ENCODE measurements at places on chromosomes 6 and 20. TPM values are rescaled to one million over a fixed set of nuclear protein-coding genes. Genes with fewer than 3 reads are reported as not detected.

GRCh38 chr6:163827143-163827542 is 412.6 kb downstream of the QKI start:
- no peak overlapping the region for H3K4me3 ChIP-seq
- no peaks in the 10 kb centered on the region for H3K36me3 ChIP-seq
- no peaks in the 10 kb centered on the region for H3K4me1 ChIP-seq
- DNase-seq = no peak
- H3K27ac ChIP-seq = no peak overlapping the region

DNA sequence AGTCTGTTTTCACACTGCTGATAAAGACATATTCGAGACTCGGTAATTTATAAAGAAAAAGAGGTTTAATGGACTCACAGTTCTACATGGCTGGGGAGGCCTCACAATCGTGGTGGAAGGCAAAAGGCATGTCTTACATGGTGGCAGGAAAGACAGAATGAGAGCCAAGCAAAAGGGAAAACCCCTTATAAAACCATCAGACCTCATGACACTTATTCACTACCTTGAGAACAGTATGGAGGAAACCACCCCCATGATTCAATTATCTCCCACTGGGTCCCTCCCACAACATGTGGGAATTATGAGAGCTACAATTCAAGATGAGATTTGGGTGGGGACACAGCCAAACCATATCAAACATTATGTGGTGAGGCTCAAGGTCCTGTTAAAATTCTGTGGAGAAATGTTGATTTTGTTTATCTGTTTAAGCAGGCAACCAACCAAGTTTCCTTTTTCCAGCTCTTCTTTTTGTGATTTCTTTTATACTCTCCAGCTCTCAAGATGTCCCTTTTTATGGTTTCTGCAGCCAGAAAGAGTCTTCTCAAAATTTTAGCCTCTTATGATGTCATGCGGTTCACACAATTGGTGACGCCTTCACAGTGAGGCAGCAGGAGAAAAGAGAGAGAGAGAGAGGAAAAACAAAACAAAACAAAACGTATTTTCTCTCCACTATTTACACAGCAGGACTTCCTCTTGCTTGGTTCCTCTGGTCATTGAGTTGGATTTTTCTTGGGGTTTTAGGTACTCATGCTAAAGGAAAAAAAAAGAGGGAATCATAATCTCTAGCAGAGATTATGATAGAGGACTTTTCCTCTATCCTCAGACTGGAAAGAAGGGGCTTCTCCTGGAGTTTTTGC is 18.0 kb downstream of the AIG1 start:
- no peak for DNase-seq
- no peaks in the 10 kb centered on the region for H3K27me3 ChIP-seq
- no peak overlapping the region for H3K4me3 ChIP-seq
- H3K4me1 ChIP-seq = no peaks in the 10 kb centered on the region

DNA sequence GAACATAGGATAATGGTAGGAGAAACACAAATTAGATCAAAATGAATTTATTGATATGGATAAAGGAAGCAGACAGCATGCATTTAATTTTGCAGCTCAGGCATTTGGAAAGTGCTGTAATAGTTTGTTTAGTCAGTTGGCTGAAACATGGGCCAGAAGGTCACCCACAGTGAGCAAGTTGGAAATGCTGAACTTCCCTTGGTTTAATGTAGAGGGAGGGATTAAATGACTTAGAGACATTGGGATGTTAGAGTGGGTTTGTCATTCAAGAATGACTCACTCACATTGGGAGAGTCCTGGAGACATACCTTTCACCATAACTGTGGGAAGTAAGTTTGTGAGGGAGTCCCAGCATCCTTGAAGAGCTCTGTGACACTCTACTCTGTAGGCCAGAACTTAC is 231.5 kb upstream of the PLCB4 start:
- no peaks in the 10 kb centered on the region for H3K36me3 ChIP-seq
- peak; percentile 90 for DNase-seq
- H3K27me3 ChIP-seq = no peaks in the 10 kb centered on the region
- H3K4me3 ChIP-seq = no peak overlapping the region

The IP6K3 gene
- 4.6 TPM for total RNA-seq

DNA sequence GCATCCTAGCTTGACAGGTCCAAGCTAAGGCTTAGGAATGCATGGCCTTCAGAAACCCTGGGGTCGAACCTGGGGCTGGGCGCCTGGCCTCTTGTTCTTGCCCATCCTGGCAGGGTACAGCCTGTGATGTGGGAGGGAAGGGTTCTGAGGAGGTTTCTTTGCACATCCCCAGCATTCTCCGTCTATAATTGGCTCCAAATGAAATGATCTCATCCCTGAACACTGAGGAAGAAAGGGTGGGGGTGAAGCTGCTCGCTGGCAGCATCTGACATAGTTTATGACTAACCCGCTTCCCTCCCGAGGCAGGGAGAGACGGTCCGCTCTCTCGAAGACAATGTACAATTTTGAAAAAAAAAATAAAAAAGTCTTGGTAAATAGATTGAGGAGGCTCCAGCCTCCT is 67.1 kb upstream of the ZNFX1 start:
- no peaks in the 10 kb centered on the region for H3K36me3 ChIP-seq
- peaks cover 27% of the 10 kb centered on the region for H3K4me1 ChIP-seq
- DNase-seq = peak; percentile 95
- peak overlapping the region; percentile 93 for H3K27ac ChIP-seq
- H3K4me3 ChIP-seq = peak overlapping the region; percentile 38

- H3K27ac ChIP-seq = no peak overlapping the region
- no peaks in the 10 kb centered on the region for H3K27me3 ChIP-seq
- no peaks in the 10 kb centered on the region for H3K4me1 ChIP-seq
- peak; percentile 19 for DNase-seq
These were observed 58.7 kb downstream of the VAPB start for GRCh38 chr20:58447511-58448391.

GRCh38 chr6:33314515-33314942 is 651 bp upstream of the TAPBP start:
- no peaks in the 10 kb centered on the region for H3K27me3 ChIP-seq
- H3K36me3 ChIP-seq = peaks cover 12% of the 10 kb centered on the region
- peak; percentile 60 for DNase-seq
- H3K4me1 ChIP-seq = peaks cover 42% of the 10 kb centered on the region
- peak overlapping the region; percentile 82 for H3K27ac ChIP-seq

The SRF gene
- total RNA-seq = 53.5 TPM

The TMEM74B gene
- total RNA-seq = 2.1 TPM

- no peak overlapping the region for H3K4me3 ChIP-seq
- no peaks in the 10 kb centered on the region for H3K36me3 ChIP-seq
- no peaks in the 10 kb centered on the region for H3K27me3 ChIP-seq
- DNase-seq = no peak
- H3K4me1 ChIP-seq = peaks cover 5% of the 10 kb centered on the region
These were observed 451.8 kb downstream of the COL12A1 start for GRCh38 chr6:74753883-74754600.

DNA sequence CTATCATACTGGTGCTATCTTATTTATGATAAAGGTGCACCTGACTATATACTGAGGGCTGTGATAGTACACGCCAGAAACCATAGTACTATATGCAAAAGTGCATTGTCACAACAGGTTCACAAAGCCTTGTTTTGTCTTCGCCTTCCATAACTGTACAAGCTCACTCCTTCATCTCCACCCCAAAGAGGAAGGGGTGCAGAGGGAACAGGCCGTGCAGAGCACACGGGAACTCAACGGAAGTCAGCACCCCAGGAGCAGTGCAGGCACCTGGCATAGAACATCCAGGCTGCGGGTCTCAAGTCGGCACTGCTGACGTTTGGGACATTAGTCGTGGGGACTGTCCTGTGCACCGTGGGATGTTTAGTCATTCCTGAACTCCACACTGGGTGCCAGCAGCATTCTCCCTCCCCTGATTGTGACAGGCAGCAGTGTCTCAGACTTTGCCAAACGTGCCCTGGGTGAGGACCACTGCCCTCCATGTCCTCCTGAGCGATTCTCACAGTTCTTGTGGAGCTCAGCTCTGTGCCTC is 99.7 kb downstream of the PXDC1 start:
- no peak overlapping the region for H3K27ac ChIP-seq
- no peak for DNase-seq
- no peaks in the 10 kb centered on the region for H3K36me3 ChIP-seq
- H3K4me3 ChIP-seq = no peak overlapping the region

- no peak for DNase-seq
- H3K36me3 ChIP-seq = no peaks in the 10 kb centered on the region
- H3K4me3 ChIP-seq = no peak overlapping the region
- H3K27me3 ChIP-seq = peaks cover 10% of the 10 kb centered on the region
- no peaks in the 10 kb centered on the region for H3K4me1 ChIP-seq
- H3K27ac ChIP-seq = no peak overlapping the region
These were observed 121.5 kb downstream of the EYA2 start for GRCh38 chr20:47016068-47016664.

The EYS gene
- 0.07 TPM for total RNA-seq

DNA sequence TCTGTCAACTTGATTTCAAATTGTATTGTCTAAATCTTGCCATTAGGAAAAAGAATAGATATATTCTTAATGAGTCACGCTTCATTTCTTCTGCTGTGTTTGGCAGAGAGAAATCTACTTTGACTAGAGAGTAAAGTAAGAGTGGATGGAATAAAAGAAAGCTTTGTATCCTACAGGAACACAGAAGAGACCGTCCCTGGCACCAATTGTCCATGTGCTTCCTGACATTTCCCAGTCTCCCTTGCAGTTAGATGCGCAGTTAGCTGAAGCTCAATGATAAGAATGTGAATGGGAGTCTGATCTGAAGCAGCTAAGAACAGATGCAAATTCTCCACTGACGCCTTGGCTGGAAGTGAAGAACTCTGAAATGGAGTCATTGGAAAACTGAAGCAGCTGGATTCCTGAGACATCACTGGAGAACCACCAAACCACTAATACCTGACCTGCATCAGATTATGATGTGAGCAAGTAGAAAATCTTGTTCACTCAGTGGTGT is 528.2 kb upstream of the MARCKS start:
- H3K27ac ChIP-seq = peak overlapping the region; percentile 43
- DNase-seq = peak; percentile 96

The FILIP1 gene
- 2.0 TPM for total RNA-seq

The FABP7 gene
- 1.1 TPM for total RNA-seq

- no peak for DNase-seq
- no peak overlapping the region for H3K27ac ChIP-seq
- no peaks in the 10 kb centered on the region for H3K36me3 ChIP-seq
- no peaks in the 10 kb centered on the region for H3K27me3 ChIP-seq
These were observed 9.9 kb upstream of the UST start for GRCh38 chr6:148736774-148737412.

Measured in astrocyte (in vitro differentiated cells and primary cell).